Posterior vena cava (tissue), 2 donors: ENCODE measurements at places on chromosomes 3 and 15. TPM values are rescaled to one million over a fixed set of nuclear protein-coding genes. Genes with fewer than 3 reads are reported as not detected.

DNA sequence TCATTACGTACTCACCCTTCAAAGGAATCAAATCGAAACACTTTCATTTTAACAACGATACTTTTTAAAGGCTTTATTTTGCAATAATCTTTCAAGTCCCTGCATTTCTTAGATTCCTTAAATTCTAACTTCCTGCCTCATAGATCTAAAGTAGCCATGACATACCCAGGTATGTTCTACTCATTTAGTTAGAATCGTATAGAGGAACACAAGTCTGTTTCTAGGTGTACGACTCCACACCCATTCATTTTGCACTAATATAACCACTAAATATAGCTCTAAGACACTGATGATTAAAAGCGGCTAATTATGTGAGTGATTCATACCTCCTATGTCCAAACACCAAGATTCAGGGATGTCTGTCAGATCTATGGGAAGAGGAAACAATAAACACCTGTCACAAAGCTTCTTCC is 1.3 kb downstream of the ATP13A3 start:
- DNase-seq, result no peak

DNA sequence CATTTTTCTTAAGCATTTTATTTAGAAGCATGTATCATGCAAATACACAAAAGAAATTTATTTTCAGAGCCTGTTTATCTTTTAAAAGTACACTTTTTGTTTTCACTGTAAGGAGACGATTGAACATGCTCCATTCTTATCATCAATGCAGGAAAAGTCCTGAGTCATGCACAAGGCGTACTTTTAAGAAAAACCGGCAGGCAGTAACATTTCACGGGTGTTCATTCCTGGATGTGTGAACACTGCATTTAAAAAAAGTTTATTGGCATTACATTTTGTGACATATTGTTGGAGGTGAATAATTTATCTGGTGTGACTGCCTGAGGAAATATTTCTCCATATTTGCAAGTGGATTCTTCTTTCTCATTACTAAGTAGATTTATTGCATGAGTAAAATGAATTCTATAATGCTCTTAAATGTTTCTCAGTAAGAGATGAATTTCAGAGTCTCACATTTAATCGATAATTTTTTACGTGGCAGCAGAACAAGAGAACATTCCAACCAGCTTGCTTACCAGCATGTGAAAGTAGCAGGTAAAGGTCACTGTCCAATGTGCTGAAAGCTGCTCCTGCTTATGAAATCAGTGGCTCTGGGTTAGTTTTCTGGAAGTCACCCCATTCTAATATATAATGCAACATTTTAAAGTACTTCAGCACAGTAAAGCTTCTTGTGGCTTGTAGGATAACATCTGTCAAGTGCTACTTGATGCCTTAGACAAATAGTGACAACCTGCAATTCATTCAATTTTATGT is 87.0 kb downstream of the SV2B start:
- no peak for DNase-seq

GRCh38 chr3:134030379-134031347 is 938 bp upstream of the SLCO2A1 start:
- DNase-seq, result no peak

- DNase-seq, result no peak
Observed at GRCh38 chr15:27499191-27499590, 528.2 kb downstream of the GABRG3 start.

DNA sequence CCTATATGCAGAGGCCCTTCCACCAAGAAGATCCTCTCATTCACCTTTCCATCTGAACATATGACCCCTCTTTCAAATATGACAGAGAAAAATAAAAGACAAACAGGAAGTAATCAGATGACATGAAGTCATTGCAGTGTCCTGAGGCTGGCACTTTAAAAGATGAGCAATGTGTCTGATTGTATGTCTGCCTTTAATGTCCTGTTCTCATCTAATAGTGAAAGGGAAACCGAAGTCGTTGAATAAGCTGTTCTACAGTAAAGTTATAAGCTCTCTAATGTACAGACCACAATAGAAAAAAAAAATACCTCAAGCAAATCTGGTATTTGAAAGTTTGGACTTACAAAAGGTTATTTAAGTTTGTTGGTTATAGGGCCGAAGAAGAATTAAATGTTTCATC is 243.0 kb downstream of the CLSTN2 start:
- no peak for DNase-seq

CGNL1 gene
- 24.4 TPM for total RNA-seq

KLHL40 gene
- not detected for total RNA-seq

DNA sequence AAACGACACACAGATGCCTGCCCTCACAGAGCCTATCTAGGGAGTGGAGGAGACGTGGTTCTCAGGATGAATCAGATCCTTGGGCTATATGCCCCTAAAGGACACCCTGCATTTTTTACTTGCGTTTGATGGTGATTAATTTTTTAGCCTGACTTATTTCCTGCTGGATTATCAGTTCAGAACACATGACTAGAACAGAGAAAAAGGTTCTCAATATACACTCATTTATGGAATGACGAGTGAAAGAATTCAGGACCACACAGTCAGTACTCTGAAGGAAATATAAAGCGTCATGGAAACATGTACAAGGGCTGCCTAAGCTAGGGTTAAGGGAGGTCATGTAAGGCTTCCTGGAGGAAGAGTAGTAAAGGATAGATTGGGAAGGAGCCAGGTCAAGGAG is 121.8 kb downstream of the SSR3 start:
- DNase-seq, result no peak

CDHR4 gene
- total RNA-seq, result 0.29 TPM

SNURF gene
- total RNA-seq, result 11.5 TPM

DNA sequence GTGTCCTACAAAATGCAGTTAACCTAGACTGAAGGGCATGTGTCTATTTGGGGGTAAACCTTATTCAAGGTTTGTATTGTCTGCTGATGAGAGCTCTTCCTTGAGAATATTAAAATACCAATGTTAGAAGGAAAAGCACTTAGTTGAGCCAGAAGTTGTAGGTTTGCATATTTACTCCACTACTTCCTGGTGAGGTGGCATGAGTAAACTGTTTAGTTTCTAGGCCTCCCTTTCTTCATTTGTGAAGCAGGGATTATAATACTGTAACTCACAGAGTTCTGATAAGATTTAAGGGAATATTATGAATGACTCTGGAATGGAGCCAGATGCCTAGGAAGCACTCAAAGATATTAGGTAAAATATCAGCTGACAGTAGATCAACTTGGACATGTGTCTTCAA is 46.7 kb downstream of the CD200R1L start:
- no peak for DNase-seq

DNA sequence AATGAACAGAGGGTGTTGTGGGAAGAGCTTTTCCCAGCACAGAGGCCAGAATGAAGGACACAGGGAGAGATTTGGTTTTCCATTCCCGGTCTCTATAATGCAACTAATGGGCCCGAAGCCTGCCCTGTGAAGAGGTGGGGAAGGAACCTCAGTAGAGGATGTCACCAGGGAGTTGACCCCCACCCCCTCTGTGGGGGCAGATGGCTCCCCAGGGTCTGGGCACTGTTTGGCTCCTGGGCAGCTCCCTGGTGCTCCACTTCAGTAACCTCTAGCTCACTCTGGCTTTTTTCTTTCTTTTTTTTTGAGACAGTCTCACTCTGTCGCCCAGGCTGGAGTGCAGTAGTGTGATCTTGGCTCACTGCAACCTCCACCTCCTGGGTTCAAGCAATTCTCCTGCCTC is 109.1 kb upstream of the DLG1 start:
- peak; percentile 40 for DNase-seq
